MV-4-11 (cell line): ENCODE measurements at places on chromosomes 2 and 18.

DNA sequence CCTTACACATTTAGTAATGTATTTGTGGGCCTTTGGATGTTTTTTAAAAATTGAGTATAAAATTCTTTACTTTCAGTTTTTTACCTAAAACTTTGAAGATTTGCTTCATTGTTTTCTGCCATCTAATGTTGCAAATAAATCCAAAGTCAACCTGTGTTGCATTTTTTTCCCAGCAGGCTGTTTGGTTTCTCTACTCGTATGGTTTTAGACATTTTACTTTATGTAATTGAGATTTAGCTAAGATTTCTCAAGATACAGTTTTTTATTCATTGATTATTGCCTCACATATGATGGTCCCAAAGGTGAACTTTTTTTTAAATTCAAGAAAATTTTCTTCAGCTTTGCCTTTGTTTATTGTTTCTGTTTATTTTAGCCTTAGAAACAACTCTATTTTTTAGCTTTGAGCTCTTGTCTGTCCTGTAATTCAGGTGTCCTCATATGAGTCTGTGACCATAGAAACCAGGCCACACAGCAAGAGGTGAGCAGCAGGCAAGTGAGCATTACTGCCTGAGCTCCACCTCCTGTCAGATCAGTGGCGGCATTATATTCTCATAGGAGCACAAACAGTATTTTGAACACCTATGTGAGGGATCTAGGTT lies 53.4 kb upstream of the TBR1 start:
- no peak for DNase-seq

GRCh38 chr2:135617501-135618015 lies 86.3 kb downstream of the R3HDM1 start:
- DNase-seq, result no peak

DNA sequence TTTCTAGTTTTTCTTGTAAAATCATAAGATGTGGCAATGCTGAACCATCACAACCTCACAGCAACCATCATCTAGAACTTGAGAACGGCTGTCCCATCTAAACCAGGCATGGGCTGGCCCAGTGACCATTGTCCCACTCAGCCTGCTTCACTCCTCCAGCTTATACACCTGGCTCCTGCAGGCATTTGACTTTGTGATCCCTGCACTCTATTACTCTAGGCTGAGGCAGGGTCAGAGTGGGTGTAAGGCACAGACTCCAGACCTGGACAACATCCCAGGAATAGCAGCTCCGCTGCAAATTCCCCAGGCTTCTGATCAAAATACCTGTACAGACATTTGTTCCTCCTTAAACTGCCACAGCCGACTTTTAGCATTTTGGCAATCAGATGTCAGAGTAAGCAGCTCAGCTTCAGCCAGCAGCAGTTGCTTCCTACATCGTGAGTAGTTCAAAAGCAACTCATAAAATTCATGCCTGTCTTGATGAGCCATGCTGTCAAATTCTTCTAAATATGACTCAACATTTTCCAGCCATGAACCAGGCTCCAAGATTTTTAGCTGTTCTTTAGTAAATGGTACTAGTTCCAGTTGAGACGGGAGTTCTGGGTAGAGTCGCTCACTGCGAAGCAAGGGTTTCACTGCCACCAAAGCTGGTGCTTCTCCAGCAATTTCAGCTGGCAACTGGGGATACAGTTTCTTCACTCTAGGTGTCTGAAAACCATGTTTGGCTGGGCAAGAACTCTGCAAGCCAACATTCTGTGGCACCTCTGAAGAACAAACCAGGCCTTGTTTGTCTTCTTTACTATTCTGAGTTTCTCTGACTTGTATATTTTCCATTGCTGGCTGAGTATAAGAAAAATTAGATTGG lies 12.8 kb downstream of the EPG5 start:
- DNase-seq, result no peak

DNA sequence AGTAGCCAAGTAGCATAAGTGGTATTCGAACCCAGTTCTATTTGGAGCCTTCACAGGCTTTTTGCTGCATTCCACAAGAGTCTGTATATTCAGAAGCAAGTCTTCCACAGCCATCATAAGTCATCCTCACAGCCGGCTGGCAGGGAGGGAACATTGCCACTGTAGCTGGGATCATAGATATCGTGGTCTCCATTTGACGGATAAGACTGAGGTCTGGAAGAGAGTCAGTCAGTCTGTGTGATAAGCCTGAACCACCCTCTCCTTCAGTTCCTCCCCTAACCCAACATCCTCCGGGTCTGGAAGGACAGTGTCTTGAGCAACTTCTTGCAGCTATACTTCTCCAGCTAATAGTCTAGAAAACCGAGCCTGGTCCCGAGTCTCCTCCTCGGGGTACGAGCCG lies 17.0 kb upstream of the C1QL2 start:
- no peak for DNase-seq

DNA sequence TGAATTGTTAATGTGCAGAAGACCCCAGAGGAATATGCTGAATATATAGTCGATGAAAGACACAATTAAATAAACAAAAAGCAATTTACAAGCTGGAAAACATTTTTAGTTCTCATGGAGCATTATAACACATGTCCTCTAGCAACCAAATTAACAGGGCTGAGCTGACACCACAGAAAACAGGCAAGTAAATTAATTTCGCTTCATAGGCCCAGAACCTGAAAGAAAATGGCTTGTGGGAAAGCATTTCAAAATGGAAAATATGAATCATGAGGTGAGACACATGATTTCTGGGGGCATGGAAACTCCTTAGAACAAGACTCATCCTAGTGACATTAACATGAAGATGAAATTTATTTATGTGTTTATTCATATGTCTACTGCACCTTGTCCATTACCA lies 25.0 kb upstream of the RNF152 start:
- no peak for DNase-seq

DNA sequence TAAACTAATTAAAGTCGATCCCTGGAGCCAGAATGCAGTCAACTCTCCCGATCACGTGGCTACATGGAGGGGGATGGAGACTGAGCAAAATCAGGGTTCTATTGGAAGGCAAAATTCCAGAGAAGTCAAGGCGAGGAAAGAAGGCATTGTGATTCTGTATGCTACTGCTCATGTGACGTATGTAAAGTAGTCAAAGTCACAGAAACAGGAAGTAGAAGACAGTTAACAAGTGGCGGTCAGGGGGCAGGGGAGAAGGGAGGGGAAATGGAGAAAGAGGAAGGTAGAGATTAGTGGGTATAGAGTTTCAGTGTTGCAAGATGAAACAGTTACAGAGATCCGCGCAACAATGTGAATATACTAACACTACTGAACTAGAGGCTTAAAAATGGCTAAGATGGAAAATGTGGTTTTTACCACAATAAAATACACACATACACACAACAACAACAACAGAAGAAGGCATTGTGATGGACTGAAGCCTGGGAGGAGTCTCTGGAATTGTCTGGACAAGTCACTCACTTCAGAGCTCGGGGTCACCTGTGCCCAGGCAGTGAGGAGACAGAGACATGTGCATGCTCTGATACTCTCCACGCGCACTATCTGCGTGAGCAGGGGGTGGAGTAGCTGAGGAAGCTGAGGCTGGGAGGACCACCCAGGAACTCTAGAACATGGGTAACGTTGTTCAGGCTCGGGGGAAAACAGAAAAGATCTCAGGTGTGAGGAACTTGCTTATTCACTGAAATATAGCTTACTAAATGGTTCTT lies 89.9 kb upstream of the CDCA7 start:
- DNase-seq, result peak; percentile 98

DNA sequence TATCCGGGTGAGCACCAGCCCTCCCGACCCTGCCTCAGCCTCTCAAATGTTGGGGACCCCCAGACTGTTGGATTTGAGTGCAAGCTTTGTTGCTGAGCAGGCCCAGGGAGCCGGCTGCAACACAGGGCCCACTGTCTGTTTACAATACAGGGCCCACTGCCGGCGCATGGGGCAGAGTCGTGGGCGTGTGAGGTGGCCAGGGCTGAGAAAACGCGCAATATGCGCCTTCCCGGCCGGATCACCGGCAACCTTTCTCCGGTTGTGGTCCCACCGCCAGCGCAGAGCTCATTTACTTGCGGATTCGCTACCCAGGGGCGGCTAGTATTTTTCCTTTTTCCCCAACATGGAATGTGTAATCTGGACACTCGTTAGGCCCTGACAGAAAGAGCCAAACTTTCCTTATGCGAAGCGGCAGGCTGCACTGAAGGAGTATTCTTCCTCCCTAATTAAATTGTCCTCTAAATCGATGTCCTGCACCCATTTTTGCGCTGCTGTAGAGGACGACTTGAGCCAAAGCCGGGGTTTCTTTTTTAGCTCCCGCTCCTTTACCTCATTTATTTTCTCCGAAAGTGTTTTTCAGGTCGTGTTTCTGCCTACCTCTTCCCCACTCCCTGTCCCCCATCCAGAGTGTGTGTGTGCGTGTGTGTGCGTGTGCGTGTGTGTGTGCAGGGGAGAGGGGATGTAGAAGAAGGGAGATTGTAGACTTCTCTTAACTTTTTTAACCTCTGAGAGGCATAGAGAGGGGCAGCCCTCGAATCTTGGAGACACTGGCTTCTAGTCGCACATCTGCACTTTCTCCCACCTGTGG lies 2.7 kb downstream of the OTX1 start:
- DNase-seq, result no peak

GRCh38 chr2:73852020-73852419 lies 23.3 kb downstream of the STAMBP start:
- no peak for DNase-seq

DNA sequence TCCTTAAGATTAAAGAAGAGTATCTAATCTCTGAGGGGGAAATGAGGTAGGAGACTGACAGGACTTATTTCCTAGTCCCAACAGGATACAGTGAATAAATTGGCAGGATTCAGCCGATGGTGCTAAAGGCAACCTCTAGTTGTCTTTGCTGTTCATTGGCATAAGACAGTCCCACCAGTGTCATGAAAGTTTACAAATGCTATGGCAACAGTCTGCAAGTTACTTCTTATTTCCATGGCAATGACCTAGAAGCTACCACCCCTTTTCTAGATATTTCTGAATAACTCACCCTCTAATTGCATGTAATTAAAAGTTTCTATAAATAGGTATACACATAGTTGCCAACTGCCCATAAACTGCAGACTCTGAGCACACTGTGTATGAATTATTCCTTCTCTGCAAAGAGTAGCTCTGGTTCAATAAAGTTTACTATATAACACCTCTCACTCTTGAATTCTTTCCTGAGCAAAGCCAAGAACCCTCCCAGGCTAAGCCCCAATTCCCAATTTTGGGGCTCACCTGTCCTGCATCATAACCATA lies 172.7 kb upstream of the LRATD1 start:
- DNase-seq, result no peak

DNA sequence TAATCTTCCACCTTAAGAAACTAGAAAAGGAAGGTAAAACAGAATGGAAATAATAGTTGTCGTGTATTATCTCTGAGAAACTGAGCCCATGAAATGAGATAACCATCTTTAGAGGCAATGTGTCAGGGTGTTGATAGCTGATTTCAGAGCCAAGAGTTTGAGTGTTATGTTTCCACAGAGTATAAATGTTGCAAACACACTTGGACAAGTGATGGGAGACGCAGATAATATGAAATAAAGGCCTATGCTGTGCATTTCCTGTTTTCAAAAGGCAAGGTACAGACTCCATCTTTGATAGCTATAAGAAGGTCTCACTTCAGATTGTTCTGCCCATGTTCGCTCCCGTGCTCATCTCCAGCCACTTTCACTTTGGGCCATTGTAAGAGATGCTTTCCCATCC lies 25.9 kb upstream of the DNER start:
- no peak for DNase-seq

- DNase-seq, result no peak
Measured at GRCh38 chr2:20634507-20635112, 16.3 kb downstream of the HS1BP3 start.

DNA sequence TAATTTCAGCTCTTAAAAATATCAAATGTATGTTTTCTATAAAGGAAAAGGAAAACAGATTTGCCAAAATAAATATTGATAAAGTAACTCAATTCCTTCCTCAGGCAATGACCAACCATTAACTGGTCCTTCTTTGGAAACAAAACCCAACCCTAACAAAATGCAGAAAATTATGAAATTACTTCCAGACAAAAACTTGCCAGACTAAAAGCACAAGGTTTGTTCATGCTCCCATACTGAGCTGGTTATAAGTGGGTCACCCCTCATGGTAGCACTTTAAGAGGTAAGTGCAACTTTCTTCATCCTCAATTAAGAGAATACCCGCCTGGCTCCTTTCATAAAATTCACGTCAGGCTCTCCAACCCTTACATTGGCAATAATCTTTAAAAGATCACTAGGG lies 31.1 kb upstream of the TTC32 start:
- DNase-seq, result no peak

- no peak for DNase-seq
Measured at GRCh38 chr2:27689424-27689823, 25.7 kb downstream of the SLC4A1AP start.

DNA sequence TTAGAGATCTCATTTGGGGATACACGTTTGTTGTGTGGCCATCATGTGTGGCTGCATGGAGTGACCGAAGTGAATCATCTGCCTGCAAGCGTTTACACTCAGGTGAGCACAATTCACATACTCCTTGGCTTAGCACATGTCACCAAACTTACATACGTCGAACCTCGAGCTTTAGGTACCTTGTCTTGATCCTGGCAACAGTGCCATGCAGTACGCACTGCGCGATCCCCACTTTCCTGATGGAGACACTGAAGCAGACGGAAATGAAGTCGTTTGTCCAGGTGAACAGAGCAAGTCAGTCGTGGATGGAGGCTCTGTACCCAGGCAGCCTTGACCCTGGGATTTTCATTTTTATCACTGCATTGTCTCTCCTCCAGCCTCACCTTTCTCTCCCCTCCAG lies 32.3 kb downstream of the KLHL29 start:
- DNase-seq, result no peak

DNA sequence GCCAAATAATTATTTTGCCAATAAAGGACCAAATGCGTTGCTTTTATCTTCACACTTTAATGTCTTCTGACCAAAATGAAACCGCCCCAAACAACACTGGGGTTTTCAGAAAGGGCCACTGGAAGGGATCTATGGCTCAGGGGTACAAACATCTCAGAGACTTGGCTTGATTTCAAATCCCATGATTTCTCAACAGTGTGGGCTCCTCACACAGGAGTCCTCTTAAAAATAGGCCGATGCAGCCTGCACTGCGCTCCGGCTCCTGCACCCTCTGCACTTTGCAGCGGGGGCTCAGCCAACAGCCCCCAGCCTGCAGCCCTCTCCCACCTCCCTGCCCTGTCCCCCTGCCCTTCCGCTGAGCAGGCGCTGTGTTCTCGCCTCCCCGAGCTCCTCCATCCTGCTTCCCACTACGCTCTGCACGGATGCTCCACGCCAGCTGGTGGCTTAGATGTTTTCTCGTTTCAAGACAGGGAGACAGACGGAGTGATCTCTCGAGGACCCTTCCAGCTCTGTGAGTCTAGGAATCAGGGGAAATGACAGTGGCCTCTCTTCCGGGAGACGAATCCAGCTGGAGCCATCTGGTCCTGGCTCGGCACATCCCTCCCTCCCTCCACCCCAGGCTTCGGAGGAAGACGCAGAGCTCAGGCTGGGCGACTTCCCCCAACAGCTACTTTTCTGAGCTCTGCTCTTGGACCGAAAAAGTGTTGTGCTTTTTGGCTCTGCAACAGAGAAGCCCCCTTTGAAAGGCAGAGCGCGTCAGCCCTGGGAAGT lies 71.4 kb downstream of the KCNF1 start:
- no peak for DNase-seq

GRCh38 chr2:5444854-5445253 lies 247.3 kb upstream of the SOX11 start:
- no peak for DNase-seq

- no peak for DNase-seq
Measured at GRCh38 chr2:211494085-211494484, 937.7 kb downstream of the CPS1 start.

- DNase-seq, result no peak
Measured at GRCh38 chr2:20490300-20491181, 43.7 kb downstream of the RHOB start.
